ENCODE measurements at places on chromosomes 4 and X.

GRCh38 chr4:42519803-42520417, 122.6 kb downstream of the SHISA3 start:
- DNase-seq, result no peak

DNA sequence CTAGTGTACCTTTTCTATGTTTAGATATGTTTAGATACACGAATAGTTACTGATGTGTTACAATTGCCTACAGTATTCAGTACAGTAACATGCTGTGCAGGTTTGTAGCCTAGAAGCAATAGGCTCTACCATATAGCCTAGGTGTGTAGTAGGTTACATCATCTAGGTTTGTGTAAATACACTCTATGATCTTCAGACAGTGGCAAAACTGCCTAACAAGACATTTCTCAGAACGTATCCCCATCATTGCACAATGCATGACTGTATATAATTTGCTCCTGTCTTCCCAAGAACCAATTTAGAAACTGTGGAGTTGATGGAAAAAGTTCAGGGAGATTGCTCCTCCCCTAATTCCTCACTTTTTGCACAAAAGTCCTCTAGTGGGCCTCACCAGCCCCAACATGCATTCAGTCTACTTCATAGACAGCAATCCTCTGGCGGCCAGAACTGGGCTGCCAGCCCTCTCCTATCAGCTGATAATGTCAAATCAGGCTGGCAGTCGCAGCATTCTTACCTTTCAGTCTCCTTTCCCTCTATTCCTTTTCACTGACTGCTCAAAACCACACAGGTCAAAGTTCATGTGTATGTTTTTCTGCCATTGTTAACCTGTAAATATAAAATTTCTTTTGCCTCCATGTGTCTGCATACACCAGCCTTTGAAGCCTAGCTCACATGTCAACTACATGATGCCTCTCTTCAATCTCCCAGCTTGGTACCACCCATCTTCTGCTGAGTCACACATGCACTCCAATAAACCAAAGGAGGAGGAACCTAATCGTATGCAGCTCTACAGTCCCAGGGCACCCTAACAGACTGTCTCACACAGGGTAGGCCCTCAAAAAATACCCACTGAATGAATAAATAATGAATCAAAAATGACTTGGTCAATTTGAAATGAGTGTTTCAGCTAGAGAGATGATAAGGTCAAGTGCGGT, 32.0 kb downstream of the BCLAF3 start:
- no peak for DNase-seq

DNA sequence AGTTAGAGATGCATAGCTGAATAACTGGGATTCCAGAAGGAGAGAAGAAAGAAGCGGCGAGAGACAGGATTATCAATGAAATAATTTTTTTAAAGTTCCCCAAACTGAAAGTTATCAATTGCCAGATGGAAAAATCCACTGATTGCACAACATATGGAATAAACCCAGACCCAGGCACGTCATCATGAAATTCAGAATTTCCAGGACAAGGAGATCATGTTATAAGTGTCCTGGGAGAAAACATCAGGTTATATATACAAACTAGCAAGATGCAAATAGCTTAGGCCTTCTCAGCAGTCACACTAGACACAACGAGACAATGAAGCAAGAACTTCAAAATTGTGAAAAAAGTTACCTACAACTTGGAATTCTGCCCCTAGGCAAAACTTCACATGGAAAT, 200.0 kb downstream of the PALLD start:
- DNase-seq, result no peak

DNA sequence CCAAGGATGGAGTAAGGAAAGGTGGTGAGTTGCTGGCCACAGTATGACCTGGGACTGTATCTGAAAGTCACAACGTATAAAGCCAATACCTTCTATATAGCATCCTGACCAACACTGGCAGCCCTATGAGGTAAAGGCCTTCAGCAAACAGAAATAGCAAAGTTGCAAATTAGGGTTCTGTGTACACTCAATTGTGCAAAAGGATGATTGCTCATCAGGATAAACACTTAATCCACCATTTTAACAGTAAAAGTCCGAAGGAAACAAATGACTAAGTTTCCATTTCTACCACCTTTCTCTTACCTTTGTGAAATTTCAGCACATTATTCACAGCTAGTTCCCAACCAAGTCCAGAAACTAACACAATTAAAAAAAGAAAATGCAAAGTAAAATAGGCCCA, 1.4 kb upstream of the FNIP2 start:
- DNase-seq, result no peak

- DNase-seq, result no peak
Measured at GRCh38 chr4:25563071-25563564, 92.5 kb upstream of the SLC34A2 start.
